Transverse colon (tissue), 4 donors: ENCODE measurements at places on chromosomes 5 and 9. TPM values are rescaled to one million over a fixed set of nuclear protein-coding genes. Genes with fewer than 3 reads are reported as not detected.

- DNase-seq, result peak; percentile 43
These were observed 35.8 kb upstream of the LCP2 start for GRCh38 chr5:170333161-170333910.

DNA sequence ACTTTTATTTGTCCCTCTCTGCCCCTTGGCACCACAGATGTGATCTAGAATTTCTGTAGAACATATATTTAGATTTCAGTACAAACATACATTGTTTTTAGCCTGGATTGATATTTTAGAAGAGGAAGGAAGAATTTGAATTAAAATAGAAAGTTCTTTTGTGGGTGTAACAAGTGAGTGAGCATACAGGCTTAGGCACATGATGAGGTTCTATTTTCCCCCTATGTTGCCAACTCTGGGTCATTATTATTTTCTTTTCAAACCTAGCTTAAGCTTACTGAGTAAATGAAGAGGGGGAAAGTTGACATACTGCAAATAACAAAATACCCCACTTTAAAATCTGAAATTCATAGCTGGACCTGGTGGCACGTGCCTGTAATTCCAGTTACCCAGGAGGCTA is 102.9 kb downstream of the GCNT1 start:
- no peak for DNase-seq

GRCh38 chr5:4078544-4078943 is 482.9 kb downstream of the IRX1 start:
- no peak for DNase-seq

GRCh38 chr5:38500573-38501260 is 55.7 kb downstream of the LIFR start:
- DNase-seq, result no peak

DNA sequence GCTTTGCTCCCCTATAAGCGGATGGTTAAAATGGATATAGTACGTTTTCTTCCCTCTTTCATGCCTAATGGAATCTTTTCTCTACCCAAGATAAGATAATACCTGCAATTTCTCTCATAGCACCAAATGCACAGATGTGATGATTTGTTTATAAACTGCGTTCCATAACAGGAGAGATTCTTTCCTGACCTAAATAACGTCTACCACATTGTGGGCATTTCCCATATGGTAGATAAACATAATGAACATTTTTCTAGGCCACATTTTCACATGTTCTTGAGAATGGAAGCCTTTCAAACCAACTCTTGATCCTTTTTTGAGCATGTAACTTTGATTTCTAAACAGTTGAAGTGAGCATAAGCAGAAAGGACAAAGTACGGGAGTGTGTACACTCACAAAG is 448.5 kb downstream of the CSNK1G3 start:
- no peak for DNase-seq

GRCh38 chr9:2486988-2487387 is 134.6 kb upstream of the VLDLR start:
- no peak for DNase-seq

DNA sequence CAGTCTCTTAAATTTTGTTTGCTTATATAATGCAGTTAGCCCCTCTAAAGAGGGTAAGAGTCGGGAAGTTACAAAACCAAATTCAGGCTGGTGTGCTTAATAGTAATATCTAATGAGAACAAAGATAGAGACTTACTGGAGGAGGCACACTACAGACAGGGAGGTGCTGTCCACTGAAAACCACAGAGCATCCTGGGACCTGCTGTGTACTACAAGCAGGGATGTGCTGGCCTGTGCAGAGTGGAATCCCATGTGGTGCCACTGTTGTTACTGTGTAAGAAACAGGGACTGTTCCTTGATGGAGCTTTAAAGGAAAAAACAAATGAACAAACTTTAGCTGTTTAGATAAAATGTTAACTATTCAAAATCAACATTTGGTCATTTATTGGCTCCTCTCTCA is 42.4 kb downstream of the RNF38 start:
- DNase-seq, result no peak

- no peak for DNase-seq
These were observed 44.4 kb downstream of the GALNT12 start for GRCh38 chr9:98851730-98852459.

DNA sequence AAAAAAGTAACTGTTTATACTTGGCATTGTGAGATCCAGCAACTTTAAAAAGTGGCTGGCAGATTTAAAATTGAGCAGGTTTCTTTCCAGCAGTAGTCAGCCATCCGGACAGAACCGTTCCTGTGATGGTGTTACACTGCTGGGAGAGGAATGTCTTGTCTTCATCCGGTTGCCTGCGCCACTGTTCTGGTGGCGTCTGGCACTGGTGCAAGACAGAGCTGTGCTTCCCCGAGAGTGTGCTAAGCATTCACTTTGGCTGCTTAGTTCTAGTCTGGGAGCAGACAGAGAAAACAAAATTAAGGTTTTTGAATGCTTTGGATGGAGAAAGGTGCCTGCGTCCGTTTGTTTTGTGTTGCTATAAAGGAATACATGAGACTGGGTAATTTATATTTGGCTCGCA is 35.5 kb upstream of the CREBRF start:
- no peak for DNase-seq

DNA sequence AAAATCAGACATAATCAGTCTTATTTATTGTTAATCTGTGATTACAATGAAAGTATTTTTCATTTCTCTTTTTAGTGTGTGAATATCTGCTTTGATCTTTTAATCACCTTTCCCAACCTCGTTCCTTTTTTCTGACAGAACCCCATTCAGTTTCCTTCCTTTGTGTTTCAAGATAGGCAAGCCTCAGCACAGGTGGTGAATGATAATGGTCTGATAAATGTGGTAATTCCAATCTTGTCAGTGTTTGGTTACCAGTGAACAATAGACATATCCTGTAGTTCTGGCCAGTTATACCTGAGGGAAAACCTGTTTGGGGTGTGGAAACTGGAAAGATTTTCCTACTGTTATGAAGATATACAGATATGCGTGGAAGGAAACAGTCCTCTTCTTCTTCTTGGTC is 13.5 kb downstream of the STX17 start:
- no peak for DNase-seq

DNA sequence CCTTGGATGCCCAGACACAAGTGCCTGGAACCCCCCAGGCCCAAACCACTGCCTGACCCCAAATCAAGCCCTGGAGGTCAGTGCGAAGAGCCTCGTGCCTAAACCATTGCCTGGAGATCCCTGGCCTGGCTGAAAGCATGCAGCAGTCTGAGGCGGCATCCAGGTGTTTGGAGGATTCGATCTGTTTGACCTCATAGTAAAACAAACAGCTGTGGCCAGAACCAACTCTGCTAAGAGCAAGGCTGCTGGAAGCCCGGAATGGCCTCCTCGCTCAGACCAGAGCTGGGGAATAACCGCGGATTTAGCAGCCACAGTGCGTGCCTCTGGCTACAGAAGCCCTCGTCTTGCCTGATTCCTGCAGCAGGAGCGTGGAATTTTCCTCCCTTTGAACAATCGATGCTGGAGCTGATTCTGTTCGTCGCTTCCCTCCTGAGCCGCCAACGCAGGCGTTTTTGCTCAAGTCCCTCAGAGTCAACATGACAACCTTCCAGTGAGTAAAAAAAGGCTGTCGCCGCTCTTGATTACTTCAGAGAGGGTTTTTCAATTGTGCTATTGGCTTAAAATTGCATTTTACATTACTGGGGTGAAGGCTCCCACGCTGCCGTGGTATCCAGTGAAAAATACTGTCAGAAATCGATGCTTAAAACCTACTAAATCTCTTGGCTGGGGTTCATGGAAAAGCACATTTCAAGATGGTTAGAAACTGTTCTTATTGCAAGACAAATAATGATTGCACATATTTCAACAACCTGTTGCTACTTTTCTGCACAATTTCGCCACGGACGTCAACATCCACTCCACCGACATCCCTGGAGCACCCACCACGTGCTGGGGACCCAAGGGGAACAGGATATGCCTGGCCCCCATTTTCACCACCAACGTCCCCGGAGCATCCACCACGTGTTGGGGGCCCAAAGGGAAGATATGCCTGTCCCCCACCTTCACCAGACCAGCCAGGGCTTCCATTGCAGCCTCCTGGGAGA is 190.0 kb downstream of the OLFM1 start:
- DNase-seq, result no peak

DNA sequence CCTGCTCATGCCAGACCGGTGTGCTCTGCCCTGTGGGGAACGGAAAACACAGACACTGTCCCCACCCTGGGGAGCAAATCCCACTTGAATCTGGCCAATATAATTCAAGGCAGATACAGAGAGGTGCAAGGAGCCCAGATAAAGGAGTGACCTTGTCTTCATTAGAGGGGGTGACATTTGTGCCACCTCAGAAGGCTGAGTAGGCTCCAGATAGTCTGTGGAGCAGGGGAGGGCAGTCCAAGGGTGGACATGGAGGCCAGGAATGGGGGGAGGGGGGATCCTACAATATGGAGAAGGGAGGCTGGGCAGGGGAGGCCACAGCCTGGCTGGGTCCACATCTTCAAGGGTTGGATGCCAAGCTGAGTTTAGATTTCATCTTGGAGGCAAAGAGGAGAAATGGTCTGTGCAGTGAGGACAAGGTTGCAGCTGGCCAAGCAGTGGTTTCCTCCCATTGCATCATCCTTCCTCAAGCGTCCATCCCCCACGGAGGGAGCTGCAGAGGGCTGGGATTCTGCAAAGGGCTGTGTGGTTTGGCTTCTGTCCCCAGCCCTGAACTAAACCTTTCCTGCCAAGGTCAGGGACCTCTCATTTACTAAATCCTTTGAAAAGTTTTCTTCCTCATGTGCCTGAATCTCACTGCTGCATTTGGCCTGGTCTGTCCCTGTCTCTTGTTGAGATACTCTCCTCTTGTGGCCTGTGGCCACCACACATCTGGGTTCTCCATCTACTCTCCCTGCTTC is 60.1 kb downstream of the GALNT12 start:
- DNase-seq, result peak; percentile 54

- DNase-seq, result no peak
These were observed 145.7 kb downstream of the ACER2 start for GRCh38 chr9:19554529-19554928.

Gene PRKAA1
- total RNA-seq, result 101 TPM

Gene PCDHGA7
- total RNA-seq, result 3.3 TPM
